Fibroblast of skin of left biceps (primary cell): ENCODE measurements at places on chromosomes 5 and 9.
A peak's percentile ranks its signal among the peaks of the same experiment; 100 is the strongest.

DNA sequence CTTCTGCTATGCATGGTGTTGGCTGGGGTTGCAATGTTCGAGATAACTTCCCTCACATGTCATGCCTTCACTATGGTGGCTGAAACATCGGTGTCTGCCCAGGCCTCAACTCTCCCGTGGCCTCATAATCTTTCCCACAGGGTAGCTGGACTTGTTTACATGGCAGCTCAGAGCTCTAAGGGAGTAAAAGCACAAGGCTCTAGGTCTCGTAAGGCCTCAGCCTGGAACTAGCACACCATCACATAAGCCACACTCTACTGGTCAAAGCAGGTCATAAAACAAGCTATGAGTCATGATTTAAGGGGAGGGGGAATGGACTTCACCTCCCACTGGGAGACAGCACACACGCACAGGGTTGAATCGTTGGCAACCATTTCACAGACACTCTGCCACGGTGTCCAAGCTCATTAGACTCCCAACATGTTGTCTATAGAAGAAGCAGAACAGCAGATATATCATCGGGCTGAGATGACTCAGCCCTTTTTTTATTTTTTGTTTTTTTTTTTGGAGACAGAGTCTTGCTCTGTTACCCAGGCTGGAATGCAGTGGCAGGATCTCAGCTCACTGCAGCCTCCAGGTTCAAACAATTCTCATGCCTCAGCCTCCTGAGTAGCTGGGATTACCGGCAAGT lies 66.8 kb upstream of the IL17B start:
- peak; percentile 95 for DNase-seq

DNA sequence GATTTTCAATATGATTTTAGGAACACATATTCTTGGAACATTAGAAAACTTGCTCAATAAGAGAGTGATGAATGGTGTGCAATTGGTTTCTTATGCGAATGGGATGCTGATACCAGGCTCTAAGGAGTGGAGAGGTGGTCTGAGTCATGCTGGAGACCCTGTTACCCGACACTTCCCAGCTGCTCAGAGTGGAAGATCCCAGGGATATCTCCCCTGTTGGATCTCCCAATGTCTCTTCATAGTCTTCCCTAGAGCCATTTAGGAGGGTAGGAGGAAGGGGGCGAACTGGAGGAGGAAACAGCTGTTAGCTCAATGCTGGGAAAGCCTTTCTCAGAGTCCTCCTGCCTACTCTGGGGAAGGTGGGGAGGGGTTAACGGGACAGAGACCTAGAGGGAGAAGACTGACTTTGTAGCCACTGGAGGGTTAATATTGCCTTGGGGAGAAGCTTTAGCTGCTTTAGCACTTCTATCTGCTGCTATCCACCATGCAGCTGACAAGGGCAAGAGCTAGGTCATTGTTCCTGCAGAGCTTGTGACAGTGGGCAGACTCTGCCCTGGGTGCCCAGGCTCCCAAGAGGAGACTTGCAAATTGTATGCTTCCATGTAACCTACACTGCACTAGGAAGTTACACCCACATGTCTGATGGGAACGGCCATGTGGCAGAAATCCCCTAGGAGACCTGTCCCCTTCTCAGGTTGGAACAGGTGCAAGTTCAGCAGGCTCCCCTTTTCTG lies 301.0 kb downstream of the GADD45G start:
- DNase-seq: no peak

DNA sequence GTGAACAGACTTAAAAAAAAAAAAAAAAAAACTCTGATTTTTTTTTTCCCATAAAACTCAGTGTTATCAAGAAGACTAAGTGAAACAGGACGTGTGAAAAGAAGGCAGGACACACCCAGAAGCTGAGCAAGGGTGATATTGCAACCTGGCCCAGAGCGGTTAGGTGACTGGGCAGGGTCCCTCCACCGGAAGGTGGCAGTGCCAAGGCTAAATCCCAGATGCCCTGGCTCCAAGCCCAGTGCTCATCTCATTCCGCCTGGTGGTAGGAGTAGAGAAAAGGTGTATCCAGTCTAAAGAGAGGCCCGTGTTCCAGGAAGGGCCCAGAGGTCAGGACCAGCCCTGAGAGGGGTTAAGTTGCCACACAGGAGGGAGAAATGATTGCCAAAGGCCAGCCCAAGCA lies 51.5 kb upstream of the SAP30L start:
- no peak for DNase-seq

GRCh38 chr5:159912033-159912800 lies 4.1 kb upstream of the ADRA1B start:
- DNase-seq: no peak

DNA sequence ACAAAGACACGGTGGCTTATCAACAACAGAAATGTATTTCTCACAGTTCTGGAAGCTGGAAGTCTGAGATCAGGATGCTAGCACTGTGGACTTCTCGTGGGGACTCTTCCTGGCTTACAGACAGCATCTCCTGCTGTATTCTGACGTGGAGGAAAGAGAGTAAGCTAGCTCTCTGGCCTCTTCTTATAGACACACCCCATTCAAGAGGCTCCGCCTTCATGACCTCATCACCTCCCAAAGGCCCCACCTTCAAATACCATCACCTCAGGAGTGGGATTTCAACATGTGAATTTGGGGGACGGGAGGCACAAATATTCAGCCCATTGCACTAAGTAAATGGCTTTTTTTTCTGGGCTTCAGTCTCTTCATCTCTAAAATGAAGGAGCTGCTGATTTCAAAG lies 27.6 kb downstream of the KCNMB1 start:
- DNase-seq: no peak

DNA sequence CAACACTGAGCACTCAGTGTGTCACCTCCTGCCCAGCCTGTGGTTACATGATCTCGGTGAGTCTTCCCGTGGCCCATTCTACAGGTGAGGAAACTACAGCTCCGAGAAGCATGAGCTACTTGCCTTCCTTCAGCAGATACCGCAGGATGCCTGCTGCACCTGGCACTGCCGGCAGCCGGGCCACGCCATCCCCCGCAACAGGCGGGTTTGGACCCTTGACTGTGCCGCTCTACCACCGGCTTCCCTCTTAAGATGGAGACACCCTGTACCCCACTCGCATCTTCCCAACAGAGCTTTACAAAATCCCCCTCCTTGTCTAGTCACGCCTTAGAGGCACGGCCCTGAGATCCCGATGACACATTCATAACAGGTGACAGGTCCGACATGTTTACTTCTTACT lies 74.9 kb upstream of the OTULINL start:
- DNase-seq: no peak

DNA sequence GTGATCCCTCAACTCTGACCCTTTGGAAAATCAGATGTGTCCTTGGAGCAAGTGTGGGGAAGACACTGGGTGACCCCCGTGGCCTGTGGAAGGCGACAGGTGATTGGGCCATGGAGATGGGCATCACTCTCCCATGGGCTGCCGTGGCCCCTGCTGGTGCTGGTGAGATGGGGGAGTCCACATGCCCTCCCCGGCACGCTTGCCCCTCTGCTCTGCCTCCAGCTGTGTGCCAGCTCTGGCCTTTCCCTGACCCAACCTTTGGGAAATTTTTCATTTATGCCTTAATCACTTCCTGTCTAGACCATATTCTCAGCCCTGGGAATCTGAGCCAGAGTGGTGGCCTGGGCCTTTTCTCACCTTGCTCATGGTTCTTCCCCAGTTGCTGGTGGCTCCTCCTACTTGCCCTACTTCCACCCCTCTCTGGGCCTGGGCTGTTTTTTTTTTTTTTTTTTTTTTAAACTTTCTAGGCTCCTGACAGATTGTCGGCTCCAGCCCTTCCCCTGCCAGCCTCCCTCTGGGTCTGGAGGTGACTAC lies 56.6 kb downstream of the RGS3 start:
- no peak for DNase-seq

DNA sequence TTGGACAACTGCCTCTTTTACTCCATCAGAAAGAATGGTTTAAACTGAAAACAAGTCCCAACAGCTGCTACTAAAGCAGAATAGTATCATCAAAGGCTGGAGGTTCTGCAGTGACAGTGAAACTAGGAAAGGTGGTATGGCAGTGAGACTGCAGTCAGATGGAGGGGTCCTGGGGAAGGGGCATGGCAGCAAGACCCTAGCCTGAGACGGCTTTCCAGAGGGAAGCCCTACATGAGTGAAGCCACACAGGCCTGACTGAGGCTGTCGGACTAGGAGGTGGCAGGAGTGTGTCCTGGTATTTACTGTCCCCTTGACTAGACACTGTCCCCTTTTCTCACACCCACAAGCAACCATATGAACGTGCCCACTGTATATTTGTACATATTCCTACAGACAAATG lies 40.4 kb upstream of the IPPK start:
- DNase-seq: no peak

- no peak for DNase-seq
These were observed 644.4 kb upstream of the GRAMD2B start for GRCh38 chr5:125778791-125779190.
